ENCODE measurements at places on chromosomes 7 and 10. TPM values are rescaled to one million over a fixed set of nuclear protein-coding genes. Genes with fewer than 3 reads are reported as not detected.
A peak's percentile ranks its signal among the peaks of the same experiment; 100 is the strongest.

DNA sequence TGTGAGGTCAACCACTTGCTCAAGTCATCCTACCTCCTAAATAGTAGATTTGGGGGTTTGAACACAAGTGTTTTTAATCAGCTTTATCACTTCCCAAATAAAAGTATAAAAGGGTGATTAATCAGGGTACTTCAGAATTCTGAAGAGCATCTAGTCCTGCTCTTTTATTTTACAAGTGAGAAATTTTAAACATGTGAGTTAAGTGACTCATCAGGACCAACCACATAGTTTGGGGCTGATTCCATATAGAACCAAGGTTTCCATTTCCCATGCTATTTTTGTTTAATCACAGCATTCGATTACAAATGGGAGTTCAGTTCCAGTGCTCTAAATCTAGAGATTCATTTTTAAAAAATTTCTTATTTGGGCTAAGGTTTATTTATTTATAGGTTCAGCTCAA, 113.4 kb downstream of the GPR158 start:
- no peak for DNase-seq

- no peak for DNase-seq
Observed at GRCh38 chr7:37467002-37467401, 18.3 kb upstream of the ELMO1 start.

- no peak for DNase-seq
Observed at GRCh38 chr7:37759526-37759925, 76.0 kb downstream of the GPR141 start.

The ACSM6 gene
- total RNA-seq = 1.8 TPM

DNA sequence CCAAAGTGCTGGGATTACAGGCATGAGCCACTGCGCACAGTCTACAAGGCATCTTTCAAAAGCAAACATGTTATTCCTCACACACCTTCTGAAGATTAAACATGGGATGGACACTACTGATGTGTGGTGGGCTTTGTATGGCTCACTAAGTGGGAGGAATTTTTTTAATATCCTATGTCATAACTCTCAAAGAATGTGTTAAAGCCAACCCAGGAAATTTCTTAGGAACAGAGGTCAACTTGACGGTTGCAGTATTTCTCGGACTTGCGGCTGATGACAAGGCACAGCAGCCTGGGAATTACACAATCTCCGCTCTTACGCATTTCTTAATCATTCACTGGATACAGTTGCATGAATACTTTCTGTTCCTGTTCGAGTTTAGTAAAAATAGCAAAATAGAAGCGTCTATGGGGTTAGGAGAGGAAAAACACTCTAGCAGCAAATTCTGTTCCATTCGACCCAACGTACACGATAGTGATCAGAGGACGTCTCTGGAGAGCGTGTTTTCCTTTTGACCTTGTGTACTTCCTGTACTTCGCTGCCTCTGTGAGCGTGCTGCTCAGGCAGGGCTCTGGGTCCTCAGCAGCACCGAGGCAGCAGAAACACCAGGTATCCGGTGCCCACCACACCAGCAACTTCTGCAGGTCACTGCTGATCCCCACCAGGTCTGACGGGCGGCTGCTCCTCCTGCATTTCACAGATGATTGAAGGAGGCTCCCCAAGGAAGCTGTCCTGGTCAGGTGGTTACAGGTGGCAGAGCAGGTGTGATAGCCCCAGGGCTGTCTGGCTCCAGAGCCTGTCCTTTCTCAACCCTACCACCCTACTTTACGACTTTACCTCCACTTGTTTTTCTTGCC, 26.4 kb upstream of the SRGN start:
- DNase-seq = peak; percentile 70

GRCh38 chr7:137342828-137343261, 688 bp downstream of the PTN start:
- DNase-seq = no peak

- peak; percentile 93 for DNase-seq
Observed at GRCh38 chr7:101085162-101085964, at the start of gene TRIM56. TSS of gene TRIM56 (plus strand) at chr7:101085481. CDS start at chr7:101087313, 1,832 bp downstream.

DNA sequence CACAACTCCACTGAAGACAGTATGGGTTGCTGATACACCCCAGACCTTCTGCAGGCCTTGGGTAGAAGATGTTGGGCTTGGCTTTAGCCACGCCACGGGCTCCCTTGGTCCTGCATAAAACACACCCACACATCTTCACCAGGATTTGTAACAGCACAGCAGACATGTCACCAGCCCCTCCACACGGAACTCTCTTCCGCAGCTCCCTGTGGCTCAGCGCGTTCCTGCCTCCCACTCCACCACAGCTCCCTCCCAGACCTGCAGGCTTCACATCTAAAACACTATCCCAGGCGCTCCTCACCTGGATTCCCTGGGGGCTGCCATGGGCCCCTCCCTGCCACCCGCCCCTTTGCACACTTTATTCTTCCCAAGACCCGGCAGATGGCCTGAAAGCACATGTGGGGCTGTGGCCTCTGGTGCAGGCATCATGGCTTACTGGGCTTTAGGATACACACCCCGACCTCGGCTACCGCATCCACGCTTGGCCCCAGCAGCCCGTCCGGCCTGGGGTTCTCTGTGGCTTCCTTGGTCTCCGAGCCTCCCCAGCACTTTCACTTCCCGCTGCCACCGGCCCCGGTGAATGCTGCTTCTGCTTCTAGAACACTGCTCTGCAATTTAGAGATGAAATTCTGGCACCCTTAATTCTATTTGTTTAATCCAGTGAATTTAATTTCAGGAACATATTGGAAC, 432.9 kb downstream of the DNAJB6 start:
- DNase-seq = no peak

The CISD1 gene
- 23.2 TPM for total RNA-seq

GRCh38 chr7:47896809-47897423, 51.4 kb downstream of the PKD1L1 start:
- DNase-seq = no peak

GRCh38 chr7:151743481-151743983, 133.4 kb downstream of the PRKAG2 start:
- DNase-seq = no peak
